ENCODE measurements at places on chromosomes 3 and 15. TPM values are rescaled to one million over a fixed set of nuclear protein-coding genes. Genes with fewer than 3 reads are reported as not detected.

DNA sequence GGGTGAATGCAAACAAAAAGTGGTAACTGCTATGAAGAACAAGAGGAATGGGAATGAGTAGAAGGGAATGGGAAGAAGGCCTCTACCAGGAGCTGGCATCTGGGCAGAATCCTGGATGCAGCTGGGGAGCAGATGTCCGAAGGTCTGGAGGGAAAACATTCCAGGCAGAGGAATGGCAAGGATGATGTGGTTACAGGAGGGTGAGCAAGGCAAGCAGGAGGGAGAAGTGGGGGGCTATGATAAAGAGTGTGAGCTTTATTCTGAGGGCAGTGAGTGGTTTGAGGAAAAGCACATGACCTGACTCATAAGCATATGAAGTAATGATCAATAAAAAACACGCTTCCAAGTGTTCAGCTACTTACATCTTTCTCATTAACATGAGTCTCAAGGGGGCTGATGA is 17.1 kb downstream of the SKIC8 start:
- no peak for DNase-seq

DNA sequence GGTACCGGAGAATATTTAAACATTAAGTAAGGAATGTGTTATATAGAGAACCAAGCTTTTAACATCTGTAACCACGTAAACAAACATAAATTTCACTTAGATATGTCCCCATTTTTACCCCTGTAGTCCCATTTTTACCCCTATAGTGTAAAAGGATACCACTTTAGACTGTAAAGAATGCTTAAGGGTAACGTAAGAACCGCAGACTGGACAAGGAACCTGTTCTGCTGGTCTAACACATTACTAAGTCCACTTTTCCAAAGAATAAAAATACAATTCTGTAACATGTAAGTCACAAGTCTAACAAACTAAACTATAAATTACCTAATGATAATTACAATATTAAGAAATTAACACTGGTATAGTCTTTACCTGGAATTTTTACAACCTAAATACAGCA is 2.9 kb downstream of the SLC12A6 start:
- DNase-seq: no peak

DNA sequence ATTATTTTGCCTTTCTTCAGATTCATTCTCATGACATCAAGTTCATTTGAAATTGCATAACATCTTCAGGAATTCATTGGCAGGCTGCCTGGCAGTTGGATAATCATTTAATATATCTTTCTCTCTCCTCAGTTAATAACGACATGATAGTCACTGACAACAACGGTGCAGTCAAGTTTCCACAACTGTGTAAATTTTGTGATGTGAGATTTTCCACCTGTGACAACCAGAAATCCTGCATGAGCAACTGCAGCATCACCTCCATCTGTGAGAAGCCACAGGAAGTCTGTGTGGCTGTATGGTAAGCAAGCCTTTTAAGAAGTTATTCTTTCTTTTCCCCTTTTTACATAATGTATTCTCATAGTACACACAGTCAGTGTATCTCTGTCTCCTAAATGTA is 38.2 kb downstream of the TGFBR2 start:
- DNase-seq: no peak

The BTLA gene
- not detected for polyA plus RNA-seq

The COL6A5 gene
- not detected for polyA plus RNA-seq

The CADM2 gene
- polyA plus RNA-seq: 0.07 TPM
